Omental fat pad (tissue), 4 donors: ENCODE measurements at places on chromosomes 5 and 9.

GRCh38 chr9:75601280-75601679, 289.2 kb upstream of the PCSK5 start:
- DNase-seq = no peak

DNA sequence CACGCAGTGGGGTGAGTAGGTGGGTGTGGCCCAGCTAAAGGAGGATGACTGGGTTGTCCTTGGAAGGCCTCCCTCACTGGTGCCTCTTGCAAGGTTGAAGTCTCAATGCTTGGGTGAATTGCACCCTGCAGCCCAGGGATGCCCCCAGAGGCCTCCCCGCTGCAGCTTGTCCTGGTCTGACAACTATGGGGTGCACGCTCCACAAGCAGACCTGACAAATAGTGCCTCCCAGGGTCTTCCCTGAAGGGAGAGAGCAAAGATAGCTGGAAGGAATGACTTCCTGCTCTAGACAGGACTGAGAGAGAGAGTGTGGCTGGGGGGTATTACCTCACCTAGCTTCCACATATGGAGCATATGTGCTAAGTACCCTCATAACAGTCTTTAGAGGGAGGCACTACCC, 1.7 kb downstream of the PSD2 start:
- DNase-seq = no peak

DNA sequence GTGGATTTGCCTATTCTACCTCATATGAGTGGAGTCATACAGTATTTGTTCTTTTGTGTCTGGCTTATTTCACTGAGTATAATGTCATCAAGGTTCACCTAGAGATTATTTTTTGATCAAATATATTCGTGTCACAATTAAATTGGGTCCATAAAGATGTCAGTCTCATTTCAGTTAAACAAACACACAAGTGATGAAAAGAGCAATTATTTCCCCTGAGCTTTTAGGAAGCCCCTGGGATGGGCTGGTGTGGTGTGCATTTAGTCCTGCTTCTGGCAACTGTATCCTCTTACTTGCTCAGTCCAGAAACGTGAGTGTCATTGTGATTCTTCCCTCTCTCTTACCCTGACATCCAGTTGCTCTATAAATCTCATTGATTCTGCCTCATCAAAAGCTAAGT, 52.8 kb upstream of the CARTPT start:
- DNase-seq = no peak

GRCh38 chr5:100131161-100131560, 404.0 kb upstream of the FAM174A start:
- no peak for DNase-seq
